ENCODE measurements at places on chromosomes 7 and 10.

DNA sequence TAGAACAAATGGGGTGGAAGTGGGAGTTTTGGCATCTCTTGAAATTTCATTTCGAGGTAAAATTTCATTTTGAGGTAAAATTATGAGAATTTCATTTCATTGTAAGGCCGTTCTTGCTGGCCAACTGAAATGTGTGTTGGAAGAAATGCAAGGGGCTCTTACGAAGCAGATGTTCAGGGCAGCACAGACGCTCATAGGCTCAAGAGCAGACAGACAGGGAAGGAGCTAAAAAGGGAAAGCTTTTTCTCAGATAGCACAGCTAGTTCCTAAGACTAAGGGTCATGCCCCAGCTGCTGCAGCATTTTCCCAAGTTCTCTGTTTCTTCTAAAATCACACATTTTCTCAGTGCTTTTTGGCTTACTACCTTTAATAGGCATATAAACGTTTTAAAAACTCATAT lies 65.1 kb upstream of the SFMBT2 start:
- DNase-seq, result no peak

- no peak for DNase-seq
Measured at GRCh38 chr10:36425131-36425797, 700.1 kb upstream of the ANKRD30A start.

DNA sequence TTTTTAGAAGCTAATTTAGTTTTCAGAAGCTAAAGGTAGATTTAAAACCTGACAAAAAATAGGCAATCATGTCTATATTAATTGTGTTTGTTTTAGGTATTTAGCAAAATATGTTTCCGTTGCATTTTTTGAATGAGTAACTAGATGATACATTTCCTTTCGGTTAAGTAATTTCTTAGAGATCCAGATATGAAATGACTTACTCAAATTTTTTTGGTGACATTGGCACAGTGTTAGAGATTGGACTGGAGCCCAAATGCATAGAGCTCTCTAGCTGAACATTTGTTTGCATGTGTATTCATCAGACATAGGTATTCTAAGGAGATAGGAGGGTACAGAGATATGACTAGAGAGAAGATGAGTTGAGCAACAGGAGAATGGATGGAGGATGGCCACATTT lies 1.9 kb downstream of the BUB3 start:
- DNase-seq, result peak; percentile 61

DNA sequence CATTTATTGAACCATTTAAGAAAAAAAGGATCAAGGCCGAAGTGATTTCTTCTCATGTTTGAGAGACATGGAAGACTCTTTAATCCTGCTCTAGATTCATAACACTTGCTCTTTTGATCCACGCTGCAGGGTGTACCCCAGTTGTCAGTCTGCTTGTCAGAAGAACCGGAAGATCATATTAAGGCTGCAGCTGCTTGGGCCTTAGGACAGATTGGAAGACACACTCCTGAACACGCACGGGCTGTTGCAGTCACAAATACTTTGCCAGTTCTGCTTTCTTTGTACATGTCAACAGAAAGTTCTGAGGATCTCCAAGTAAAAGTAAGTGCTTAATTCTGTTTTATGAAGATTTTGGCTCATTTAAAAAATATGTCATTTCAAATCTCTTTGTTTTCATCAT lies 46.3 kb downstream of the SPAG6 start:
- no peak for DNase-seq

GRCh38 chr7:72163271-72163670 lies 248.9 kb downstream of the CALN1 start:
- no peak for DNase-seq

- no peak for DNase-seq
Measured at GRCh38 chr10:120422457-120422856, 34.6 kb upstream of the PLPP4 start.

- no peak for DNase-seq
Measured at GRCh38 chr10:36479073-36479472, 646.3 kb upstream of the ANKRD30A start.

DNA sequence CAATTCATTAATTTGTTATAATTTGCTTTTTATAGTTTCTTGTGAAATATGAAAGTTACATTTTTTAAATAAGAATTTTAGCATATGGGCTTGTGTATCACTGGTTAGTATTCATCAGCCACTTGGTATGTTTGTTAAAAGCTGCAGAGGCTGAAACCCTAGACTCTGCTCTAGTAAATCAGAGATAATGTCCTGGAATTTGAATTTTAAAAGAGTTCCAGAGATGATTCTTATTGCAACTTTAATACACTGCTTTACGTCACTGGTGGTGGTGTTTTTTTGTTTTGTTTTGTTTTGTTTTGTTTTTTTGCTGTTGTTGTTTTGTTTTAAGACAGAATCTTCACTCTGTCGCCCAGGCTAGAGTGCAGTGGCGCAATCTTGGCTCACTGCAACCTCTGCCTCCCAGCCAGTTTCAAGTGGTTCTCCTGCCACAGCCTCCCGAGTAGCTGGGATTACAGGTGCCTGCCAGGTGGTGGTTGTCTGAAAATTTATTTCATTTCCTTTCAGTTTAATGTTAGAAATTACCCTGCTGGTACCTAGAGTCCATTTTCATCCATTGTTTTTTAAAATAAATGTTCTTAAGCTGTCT lies 43.8 kb downstream of the PTPN12 start:
- no peak for DNase-seq

DNA sequence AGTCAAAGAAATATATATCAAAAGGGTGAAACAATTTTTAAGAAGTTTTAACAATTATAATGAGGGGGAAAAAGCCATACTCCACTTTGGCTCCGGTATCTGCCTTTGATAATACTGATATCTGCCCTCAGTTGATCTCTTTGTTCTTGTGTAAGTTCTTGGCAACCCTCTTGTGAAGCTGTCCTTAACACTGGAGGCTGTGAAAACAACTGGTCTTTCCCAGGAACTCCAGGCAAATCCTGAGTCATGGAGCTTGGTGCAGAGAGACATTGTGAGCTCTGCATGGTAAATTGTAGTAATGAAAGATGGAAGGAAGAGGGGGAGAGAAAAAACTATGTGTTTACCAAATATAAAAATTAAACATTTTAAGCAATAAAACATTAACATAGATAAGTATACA lies 11.9 kb upstream of the ERVW-1 start:
- peak; percentile 30 for DNase-seq

DNA sequence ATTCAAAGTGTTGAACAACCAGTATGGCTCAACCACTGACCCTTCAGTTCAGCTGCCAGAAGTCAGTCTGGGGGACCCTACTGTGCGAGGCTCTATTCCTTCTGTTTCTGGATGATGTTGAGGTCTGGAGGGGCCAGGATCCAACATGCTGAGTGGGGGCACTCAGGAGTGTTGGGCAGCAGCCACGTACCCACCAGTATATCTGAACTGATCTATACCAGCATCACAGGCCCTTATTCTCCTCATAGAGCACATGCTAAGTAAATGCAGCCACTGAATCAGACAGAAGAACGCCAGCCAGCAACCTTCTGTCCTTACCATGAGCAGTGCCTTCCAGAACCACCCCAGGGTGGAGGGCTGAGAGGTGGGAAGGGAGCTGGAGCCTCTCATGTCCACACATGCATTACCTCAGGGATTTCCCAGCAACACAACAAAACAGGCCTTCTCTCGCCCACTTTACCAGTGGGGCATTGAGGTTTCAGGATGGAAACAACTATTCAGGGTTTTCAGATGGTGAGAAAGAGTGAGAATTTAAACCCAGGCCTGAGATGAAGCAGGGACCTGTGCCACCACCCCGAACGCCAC lies 6.8 kb upstream of the MSMB start:
- no peak for DNase-seq

- no peak for DNase-seq
Measured at GRCh38 chr10:131670341-131670740, 230.5 kb upstream of the PPP2R2D start.

DNA sequence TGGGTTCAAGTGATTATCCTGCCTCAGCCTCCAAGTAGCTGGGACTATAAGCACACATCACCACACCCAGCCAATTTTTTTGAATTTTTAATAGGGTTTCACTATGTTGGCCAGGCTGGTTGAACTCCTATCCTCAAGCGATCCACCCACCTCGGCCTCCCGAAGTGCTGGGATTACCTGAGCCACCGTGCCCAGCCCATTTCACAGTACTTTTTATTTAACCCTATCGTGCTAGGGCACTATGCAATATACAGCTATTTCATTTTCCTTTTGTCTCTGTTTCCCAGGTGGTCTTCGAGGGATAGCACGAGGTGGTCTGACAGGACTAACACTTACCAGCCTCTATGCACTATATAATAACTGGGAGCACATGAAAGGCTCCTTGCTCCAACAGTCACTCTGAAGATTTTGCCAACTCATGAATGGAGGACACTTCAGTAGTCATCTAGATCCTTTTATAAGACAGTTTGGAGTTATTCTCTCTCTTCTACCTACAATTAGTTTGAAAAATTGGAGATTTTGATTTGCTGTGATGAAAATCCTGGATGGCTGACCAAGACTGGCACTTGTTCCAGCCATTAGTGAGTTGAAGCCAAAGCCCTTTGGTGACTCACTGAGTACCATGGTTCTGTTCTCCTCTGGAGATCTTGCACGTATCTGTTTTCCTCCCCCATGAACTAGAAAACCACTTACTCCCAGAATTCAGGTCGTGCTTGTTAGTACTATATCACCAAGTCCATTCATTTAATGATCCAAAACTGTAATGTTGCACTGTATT lies 27.3 kb downstream of the NCOA4 start:
- no peak for DNase-seq

DNA sequence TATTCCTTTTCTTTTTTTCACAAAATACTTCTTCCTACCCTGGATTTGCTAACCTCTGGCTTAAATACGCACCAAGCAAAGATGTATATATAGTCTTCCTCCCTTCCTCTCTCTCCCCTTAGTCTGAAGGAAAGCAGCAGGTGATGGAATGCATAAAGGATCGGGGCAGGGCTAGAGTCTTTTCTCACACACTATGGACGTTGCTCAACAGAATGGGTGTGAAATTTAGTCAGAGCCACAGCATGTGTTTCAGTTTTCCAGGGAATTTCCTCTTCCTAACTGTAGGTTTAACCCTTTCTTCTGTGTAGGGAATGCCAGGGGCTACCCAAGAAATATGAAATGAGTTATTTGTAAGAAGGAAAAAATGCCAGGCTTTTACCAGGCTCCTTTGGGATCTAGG lies 71.4 kb upstream of the NFKB2 start:
- no peak for DNase-seq

GRCh38 chr7:138729444-138729843 lies 28.3 kb upstream of the SVOPL start:
- no peak for DNase-seq

DNA sequence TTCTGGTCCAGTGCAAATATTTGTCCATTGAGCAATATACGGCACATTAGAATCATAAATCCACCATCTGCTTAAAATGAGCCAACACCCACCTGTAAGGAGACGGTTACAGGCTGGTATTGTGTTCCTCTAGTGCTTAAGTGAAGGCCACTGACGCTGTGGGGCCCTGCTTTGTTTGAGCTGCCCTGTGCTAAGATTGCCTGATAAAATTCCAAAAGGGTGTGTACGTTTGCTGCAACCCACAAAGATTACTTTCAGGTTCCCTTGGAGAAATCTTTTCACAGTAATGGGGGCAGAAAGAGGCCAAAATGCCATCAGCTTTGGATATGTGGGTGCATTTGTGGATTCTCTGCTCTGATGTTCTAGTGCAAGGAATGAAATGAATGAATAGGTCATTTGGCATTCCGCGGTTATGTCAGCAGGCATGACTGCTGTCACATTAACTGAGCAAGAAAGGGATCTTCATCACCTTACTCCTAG lies 34.4 kb downstream of the AGR3 start:
- DNase-seq, result no peak

GRCh38 chr7:117014673-117015133 lies 61.4 kb downstream of the ST7 start:
- peak; percentile 55 for DNase-seq

DNA sequence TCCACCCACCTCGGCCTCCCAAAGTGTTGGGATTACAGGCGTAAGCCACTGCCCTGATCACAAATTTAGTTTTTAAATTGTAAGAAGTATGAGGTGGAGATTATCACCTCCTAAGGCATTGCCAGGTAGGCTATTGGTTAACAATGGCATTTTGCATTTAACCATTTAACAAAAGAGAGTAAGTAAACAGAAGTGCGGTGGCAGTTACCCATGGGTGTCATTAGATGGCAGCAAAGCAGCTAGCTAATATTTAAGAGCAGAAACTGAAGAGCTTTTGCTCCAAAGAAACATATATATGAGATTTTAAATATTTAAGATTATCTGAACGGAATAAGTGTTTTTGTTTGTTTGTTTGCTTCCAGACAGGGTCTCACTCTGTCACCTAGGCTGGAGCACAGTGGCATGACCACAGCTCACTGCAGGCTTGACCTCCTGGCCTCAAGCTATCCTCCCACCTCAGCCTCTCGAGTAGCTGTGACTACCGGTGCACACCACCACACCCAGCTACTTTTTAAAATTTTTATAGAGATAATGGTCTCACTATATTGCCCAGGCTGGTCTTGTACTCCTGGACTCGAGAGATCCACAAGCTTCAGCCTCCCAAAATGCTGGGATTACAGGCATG lies 325.5 kb upstream of the C7orf33 start:
- DNase-seq, result peak; percentile 42

DNA sequence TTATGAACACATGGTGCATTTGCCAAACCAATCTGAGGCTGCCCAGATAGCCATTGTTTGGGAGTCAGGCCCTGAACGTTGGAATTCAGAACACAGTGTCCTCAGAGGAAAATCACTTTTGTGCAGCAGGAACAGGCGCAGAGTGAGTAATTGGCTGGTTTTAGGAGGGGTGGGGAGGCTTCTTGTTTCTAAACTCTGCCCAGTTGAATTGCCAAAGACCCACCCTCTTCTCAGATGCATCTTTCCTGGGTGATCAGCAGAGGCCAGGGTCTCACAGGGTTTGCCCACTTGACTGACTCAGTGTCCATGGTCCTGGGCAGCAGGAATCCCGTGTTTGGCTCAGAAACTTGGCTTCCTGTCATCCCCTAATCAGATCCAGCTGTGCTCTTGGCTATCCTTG lies 24.3 kb downstream of the PRLHR start:
- DNase-seq, result no peak

DNA sequence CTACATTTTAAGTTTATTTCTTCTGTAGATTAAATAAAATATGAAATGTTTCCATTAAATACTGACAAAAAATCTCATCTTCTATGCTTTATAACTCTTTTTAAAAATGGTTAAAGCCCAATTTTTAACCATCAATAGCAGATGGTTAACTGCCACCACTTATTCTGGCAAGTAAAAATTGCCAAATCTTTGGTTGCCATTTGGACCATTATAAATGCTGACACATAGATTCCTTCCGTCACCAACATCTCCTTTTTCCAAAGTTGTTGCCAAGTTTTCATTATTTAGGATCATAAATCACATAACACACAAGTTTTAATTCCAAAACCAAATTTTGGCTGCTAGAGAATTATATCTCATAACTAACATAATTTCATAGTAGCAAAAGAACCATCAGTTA lies 1614.3 kb downstream of the REEP3 start:
- no peak for DNase-seq

GRCh38 chr10:94639902-94640301 lies 43.6 kb upstream of the CYP2C18 start:
- no peak for DNase-seq

GRCh38 chr7:74203956-74204618 lies 5.7 kb upstream of the LAT2 start:
- DNase-seq, result no peak

GRCh38 chr10:19077276-19077675 lies 28.7 kb downstream of the MALRD1 start:
- no peak for DNase-seq

- no peak for DNase-seq
Measured at GRCh38 chr7:131222171-131222570, 105.5 kb upstream of the MKLN1 start.
